Stimulated activated CD8-positive, alpha-beta memory T cell treated with anti-CD3 and anti-CD28 coated beads, Interleukin-7, amount 100 ng/mL, for 1 hour (primary cell): ENCODE measurements at places on chromosomes 1 and 21.
A peak's percentile ranks its signal among the peaks of the same experiment; 100 is the strongest.

- DNase-seq: no peak
Measured at GRCh38 chr1:36279110-36279788, 26.9 kb upstream of the SH3D21 start.

GRCh38 chr1:236489710-236490377 lies 33.9 kb upstream of the LGALS8 start:
- no peak for DNase-seq

DNA sequence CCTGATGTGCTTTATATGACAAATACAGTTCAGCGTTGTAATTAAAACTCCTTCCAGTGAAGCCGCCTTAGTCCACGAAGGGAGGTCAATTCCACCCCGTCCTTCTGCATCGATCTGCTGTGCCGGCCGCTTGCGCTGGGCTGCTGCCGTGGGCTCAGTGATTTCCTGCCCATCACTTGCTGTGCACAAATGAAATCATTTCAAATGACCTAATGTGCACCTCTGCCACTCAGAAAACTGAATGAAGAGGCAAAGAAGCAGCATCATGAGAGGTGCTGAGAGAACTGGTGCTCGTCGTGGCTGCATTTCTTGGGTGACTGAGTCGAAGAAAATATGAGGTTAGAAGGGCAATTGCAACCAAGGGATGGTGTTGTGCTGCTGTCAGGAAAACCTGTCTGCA lies 144.3 kb upstream of the SYT6 start:
- DNase-seq: no peak

GRCh38 chr1:16125088-16125470 lies 30.8 kb downstream of the EPHA2 start:
- no peak for DNase-seq

GRCh38 chr1:32627596-32628162 lies 22.7 kb downstream of the ZBTB8OS start:
- DNase-seq: no peak

DNA sequence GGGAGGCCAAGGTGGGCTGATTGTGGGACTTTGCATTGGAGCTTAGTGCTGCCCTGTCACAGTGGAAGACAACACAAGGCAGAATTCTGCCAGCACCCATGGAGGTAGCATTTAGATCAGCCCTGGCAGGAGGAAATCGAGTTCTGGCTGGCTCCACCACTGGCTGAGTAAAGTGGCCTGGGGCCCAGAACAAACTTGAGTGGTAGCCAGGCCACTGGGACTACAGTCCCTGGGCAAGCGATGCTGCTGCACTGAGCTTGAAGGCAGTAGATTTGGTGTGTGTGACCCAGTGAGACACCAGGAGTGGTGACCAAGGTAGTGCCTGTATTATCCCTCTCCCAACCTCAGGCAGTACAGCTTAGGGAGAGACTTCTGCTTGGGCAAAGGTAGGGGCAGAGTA lies 22.5 kb upstream of the UHMK1 start:
- DNase-seq: no peak

DNA sequence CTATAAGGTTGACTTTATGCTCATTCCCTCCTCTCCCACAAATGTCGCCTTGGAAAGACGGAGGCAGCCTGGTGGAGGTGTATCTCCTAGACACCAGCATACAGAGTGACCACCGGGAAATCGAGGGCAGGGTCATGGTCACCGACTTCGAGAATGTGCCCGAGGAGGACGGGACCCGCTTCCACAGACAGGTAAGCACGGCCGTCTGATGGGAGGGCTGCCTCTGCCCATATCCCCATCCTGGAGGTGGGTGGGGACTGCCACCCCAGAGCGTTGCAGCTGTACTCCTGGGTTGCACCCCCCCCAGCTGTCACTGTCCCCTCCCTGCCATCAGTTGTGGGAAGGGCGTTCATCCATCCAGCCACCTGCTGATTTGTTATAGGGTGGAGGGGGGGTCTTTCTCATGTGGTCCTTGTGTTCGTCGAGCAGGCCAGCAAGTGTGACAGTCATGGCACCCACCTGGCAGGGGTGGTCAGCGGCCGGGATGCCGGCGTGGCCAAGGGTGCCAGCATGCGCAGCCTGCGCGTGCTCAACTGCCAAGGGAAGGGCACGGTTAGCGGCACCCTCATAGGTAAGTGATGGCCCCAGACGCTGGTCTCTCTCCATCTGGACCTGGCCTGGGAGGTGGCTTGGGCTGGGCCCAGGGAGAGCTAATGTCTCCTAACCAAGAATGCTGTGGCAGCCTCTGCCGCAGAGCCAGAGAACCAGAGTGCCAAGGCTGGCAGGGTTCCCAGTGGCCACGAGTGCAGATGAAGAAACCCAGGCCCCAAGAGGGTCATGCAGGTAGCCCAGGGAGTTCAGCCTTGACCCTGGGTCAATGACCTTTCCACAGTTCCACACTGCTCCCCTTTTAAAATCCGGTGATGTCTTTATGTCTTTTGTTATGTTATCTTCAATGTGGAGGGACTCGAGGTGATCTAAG lies 13.1 kb downstream of the PCSK9 start:
- DNase-seq: no peak

- no peak for DNase-seq
Measured at GRCh38 chr1:69513601-69514000, 54.1 kb upstream of the LRRC7 start.

DNA sequence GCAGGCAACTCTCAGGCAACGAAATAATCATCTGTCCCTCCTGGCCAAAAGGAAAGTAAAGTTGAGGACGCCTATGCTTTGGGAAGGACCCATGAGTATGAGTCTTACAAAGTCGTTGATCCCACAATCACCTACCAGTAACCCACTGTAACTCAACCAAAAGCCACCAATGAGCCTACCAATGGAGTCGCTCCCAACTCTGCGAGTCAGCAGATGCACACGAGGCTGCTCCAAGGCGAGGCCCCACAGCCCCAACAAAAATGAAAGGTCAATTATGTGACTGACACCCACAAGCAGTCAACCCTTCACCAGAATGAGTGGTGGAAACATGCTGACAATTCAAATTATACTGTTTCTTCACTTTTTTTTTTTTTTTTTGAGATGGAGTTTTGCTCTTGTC lies 12.0 kb downstream of the SETD4 start:
- DNase-seq: no peak

- no peak for DNase-seq
Measured at GRCh38 chr21:33977721-33978369, 62.2 kb upstream of the ATP5PO start.

- DNase-seq: no peak
Measured at GRCh38 chr1:235486321-235486720, 17.9 kb downstream of the B3GALNT2 start.

GRCh38 chr1:113027007-113027406 lies 46.0 kb upstream of the LRIG2 start:
- no peak for DNase-seq

- no peak for DNase-seq
Measured at GRCh38 chr1:59481881-59482505, 185.1 kb downstream of the FGGY start.

GRCh38 chr1:46187106-46187869 lies 10.9 kb downstream of the POMGNT1 start:
- no peak for DNase-seq

DNA sequence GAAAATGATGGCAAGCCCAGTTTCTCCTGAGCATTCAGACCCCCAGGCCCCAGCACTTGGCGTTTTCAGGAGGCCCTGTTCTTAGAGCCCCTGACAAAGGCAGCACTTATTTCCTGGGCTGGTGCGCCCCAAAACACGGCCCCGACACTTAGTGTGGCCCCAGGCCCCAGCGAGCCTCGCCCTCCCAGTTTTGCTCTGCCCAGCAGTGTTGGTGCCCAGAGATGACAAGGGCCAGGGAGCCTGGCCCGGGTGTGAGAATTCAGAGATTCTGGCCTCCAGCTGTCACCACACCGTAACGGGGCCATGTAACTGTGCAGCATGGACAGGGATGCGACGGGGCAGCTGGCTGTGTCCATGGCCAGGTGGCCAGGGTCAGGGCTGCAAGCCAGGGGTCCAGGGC lies 18.0 kb upstream of the ARHGEF16 start:
- no peak for DNase-seq

DNA sequence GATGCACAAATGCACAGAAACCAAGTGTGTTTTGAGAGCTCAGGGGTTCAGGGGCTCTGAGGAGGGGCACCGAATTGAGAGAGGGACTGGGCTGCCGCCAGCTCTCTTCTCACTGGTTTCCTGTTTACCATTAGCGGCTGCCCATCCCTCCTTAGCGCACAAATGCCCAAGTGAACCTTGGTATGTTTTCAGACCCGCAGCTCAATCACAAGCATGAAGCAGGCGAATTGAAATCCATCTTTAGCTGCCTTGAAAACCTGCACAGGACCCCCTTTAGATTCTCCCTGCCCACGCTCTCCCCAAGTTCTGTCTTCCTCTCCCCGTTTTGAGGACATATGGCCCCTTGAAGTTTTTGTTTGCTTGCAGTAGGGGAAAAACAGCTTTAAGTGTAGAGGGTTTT lies 61.1 kb upstream of the ACOT11 start:
- DNase-seq: no peak

- no peak for DNase-seq
Measured at GRCh38 chr1:68280286-68280685, 48.0 kb upstream of the WLS start.

DNA sequence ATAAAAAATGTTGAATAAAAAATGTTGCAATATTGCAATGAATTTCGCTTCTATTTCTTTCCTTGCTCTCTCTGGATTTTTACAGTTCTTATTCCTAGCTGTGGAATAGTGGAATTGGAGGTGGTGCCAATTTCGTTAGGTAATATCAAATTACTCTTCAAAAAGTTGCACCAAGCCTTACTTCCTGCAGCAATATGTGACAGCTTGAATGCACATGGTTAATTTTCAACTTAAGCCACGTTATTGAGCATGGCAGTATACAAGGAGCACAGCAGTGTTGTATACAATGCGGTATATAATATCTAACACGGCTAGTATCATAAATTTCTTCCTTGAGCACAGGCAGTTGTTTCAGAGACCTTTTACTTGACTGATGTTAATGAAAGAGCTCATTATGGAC lies 152.5 kb downstream of the NOS1AP start:
- DNase-seq: no peak

GRCh38 chr1:2546515-2547209 lies 9.5 kb upstream of the TNFRSF14 start:
- peak; percentile 53 for DNase-seq

GRCh38 chr21:17402937-17403336 lies 109.9 kb upstream of the CXADR start:
- DNase-seq: no peak

DNA sequence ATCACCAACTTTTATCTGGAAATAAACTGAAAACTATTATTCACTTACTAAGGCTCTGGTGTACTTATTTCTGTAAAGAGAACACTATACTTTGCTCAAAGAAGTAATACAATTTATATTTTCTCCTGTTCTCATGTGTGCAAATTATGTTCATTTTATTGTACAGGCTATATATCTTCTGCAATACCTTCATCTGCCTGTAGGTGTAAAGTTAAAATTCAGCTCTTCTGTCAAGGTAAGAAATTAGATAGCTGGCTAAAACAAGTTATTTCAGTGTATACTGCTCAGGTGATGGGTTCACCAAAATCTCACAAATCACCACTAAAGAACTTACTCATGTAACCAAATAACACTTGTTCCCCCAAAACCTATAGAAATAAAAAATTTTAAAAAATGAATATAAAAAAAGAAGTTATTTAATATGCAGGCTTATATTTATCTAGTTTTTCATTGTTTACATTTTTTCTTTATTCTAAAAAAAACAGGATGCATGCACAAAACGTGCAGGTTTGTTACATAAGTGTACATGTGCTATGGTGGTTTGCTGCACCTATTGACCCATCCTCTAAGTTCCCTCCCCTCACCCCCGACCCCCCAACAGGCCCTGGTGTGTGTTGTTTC lies 81.5 kb downstream of the PTGER3 start:
- DNase-seq: no peak

DNA sequence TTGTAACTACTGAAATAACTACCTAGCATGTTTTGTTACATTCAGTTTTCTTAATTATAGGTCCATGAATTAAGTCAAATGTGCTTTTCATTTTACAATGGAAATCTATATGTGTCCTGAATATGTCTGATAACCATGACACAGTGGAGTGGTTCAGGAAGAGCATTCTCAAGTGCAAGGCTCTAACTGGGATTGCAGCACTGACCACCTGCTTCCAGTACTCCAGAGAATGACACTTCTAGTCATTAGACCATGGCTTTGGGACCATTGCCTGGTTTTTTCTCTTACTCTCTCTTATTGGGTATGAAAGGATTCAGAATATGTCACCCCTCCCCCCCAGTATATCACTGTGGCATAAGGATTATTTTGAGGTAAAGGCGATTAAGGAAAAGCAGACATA lies 204.9 kb upstream of the CACYBP start:
- no peak for DNase-seq

- DNase-seq: no peak
Measured at GRCh38 chr1:39021426-39021825, 4.7 kb upstream of the NDUFS5 start.

DNA sequence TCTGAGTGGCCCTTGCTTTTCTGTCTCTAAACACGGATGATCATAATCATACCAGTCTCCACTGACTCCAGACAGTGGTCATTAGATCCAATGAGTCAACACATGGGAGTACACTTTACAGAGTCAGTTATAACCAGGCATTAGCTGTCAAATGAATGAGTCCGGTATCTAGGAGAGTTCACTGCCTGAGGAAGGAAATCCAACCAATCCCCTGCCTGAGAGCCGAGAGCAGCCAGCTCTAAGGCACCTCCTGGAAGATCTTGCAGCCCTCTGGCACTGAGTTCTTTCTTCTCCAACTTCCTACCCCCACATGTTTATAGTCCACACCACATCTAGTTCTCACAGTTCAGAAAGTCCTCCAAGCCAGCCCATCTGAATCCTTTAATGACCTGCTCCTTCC lies 29.4 kb upstream of the RBM15 start:
- no peak for DNase-seq

GRCh38 chr1:178953034-178953433 lies 72.7 kb upstream of the FAM20B start:
- DNase-seq: no peak

DNA sequence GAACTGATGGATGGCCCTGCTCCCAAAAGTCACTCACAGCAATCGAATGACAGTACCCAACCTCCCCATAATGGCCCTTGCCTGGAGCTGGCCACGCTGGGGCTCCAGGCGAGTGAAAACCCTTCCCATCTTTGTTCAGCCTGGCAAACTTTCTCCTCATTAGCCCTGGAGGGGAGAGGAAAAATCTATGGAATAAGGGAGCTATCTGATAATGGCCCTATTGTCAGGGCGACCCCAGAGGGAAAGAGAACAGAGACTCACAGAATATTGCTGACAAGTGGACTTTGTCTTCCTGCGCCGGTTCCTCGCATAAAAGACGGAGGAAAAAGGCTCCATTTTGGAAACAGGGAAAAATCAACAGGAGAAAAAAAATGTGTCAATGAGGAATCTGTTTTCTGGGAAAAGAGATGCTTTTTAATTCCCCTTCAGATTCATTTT lies 13.0 kb upstream of the ARHGEF16 start:
- DNase-seq: no peak

GRCh38 chr1:28804071-28804470 lies 7.9 kb upstream of the OPRD1 start:
- no peak for DNase-seq

GRCh38 chr1:66245691-66246090 lies 288.3 kb upstream of the SGIP1 start:
- no peak for DNase-seq
